ENCODE measurements at places on chromosomes 1 and 21.

DNA sequence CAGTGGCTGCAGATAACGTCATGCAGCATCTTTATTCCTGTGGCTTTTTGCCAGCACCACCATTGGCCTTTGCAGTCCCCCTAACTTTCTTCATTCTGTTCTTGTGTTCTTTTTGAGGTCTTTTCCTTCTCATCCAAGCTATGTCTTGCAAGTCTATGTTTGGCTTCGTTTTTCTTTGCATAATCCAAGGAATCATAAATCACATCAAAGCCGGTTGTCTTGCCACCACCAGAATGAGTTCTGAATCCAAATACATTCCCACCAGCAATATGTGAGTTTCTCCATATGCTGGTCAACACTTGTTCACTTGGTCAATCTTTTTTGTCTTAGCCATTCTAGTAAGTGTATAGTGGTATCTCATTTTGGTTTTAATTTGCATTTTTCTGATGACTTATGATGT, 70.6 kb upstream of the AK4 start:
- DNase-seq, result no peak

DNA sequence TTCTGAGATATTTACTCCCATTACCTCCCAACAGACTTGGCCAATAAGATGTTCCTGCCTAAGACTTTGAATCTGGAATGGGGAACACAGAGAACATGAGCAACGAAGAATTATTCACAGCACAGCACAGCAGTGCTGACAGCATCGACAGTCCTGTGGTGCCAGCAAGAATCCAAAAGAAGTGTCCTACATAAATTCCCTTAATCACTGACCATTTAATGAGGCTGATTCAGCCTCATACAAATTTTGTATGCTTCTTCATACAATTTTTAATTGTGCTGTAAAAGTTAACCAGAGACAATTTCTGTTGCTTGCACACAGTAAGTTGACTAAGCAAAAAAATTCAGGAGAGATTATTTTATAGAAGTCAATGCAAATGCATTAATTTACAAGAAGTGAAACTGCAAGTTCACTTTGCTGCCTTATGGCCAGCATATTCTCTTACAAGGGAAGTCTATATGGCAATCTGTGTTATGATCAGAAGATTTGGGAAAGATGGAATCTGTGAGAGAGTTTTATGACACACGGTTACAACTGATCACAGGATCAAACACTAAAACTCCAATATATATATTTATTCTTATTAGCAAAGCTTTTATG, 855.9 kb downstream of the LTN1 start:
- DNase-seq, result no peak

DNA sequence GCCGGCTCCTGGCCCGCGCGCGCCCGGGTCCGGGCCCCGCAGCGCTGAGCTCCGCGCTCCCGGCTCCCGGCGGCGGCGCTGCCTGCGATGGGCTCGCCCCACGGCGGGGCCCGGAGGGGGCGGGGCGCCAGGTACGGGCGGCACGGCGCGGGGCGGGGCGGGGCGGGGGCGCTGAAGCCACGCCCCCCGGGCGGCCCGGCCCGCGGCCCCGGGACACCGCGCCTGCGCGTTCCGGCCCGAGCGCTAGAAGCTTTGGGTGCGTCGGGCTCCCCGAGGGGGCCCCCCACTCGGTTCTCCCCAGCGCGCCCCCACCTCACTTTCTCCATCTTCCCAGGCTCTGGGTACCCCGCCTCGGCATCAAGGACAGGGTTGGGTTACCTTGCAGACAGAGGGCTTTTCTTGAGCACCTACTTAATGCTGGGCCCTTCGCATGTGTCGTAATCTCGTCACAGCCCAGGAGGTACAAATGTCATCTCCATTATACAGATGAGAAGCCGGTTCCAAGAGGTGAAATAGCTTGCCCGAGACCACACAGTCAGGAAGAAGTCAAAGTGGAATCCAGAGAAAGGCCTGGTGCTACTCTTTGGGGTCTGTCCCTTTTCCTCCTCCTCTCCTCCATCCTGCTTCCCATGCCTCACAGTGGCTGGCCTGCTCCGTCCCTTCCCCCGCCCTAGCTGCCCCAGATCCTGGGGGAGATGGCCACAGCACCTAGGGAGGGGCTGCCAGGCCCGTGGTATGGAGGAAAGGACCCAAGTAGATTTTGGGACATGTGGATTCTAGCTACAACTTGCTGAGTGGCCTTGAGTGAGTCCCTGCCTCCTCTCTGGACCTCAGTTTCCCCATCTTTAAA, 46.5 kb downstream of the RAP1GAP start:
- peak; percentile 17 for DNase-seq

- peak; percentile 81 for DNase-seq
Observed at GRCh38 chr21:42258150-42258884, 39.4 kb downstream of the ABCG1 start.

- DNase-seq, result no peak
Observed at GRCh38 chr1:6673816-6674398, 27.7 kb downstream of the DNAJC11 start.

- DNase-seq, result no peak
Observed at GRCh38 chr1:111209622-111210021, 9.2 kb upstream of the DENND2D start.

GRCh38 chr1:157958263-157958662, 35.2 kb upstream of the KIRREL1 start:
- DNase-seq, result no peak

DNA sequence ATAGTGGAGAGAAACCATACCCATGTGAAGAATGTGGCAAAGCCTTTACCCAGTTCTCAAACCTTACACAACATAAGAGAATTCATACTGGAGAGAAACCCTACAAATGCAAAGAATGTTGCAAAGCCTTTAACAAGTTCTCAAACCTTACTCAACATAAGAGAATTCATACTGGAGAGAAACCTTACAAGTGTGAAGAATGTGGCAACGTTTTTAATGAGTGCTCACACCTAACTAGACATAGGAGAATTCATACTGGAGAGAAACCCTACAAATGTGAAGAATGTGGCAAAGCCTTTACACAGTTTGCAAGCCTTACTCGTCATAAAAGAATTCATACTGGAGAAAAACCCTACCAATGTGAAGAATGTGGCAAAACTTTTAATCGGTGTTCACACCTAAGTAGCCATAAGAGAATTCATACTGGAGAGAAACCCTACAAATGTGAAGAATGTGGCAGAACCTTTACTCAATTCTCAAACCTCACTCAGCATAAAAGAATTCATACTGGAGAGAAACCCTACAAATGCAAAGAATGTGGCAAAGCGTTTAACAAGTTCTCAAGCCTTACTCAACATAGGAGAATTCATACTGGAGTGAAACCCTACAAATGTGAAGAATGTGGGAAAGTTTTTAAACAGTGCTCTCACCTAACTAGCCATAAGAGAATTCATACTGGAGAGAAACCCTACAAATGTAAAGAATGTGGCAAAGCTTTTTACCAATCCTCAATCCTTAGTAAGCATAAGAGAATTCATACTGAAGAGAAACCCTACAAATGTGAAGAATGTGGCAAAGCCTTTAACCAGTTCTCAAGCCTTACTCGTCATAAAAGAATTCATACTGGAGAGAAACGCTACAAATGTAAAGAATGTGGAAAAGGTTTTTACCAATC, 80.0 kb downstream of the JMJD4 start:
- DNase-seq, result no peak

GRCh38 chr1:43058545-43059360, 100.1 kb upstream of the SLC2A1 start:
- no peak for DNase-seq

GRCh38 chr1:53131590-53131938, 10.9 kb downstream of the SLC1A7 start:
- no peak for DNase-seq

DNA sequence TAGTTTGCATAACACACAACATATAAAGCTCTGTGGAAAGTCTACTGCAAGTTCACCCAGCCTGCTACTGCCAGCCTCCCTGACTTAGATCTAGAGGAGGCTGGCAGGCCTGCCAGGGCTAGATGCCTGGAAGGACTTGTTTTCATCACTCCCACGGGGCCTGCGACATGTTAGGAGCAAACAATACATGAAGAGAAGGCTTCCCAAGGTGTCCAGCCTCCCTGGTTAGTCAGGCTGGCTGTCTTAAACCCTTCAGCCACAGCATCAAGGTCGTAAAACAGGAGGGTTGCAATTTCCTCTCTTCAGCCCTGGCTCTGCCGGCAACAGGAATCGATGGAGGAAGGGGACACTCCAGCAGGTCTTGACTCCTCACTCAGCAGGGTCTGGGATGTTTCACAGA, 104.5 kb downstream of the NGF start:
- DNase-seq, result no peak

GRCh38 chr1:113488576-113489177, 98.4 kb downstream of the MAGI3 start:
- no peak for DNase-seq

GRCh38 chr1:156070548-156070947, 9.6 kb downstream of the RAB25 start:
- no peak for DNase-seq

DNA sequence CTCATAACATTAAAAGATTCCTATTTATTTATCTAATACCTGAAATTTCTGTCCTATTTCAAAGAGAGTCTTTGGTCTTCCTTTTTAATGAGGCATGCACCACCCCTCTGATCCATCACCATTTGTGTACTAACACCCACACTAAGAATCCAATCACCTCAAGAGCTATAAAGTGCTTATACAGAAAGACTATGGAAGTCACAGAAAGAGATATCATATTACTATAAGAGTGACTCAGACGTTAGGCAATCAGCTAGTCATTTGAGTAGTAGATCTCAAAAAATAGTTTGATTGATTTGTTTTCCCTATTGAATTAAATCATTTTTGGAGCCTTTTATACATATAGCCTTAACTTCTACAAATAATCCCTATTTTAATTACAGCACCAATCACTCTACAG, 46.1 kb downstream of the NME7 start:
- DNase-seq, result no peak

DNA sequence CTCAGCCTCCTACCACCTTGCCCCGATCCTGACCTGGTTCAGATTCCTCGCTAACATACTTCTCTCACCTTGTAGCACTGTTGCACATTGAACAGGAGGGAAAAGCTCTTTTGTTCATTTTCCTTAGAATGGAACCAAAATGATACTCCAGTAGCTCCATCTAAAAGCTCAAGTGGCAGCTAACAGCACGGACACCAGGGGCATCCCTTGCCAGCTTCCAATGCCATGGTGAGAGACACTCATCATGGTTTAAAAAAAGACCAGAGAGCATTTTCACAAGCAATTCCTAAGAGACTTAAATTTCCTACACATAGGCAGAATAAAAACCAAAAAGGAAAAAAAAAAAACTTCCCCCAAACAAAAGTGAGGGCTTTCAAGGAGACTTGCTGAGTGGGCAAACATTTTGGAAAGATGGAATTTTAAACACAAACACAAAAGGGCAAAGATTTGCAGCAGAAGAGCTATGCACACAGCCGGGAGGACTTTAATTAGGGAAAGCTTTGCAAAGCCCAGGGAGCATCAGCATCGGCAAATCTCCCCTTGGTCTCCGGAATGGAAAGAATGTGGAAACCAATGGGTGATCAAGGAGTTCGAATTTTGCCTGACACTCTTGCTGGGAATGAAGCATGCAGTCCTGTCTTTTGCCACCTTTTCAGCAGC, 84.3 kb downstream of the CAPZB start:
- no peak for DNase-seq

- DNase-seq, result no peak
Observed at GRCh38 chr1:234927312-234927970, 201.2 kb downstream of the TOMM20 start.

GRCh38 chr1:54705153-54705552, 10.5 kb upstream of the TTC4 start:
- no peak for DNase-seq

DNA sequence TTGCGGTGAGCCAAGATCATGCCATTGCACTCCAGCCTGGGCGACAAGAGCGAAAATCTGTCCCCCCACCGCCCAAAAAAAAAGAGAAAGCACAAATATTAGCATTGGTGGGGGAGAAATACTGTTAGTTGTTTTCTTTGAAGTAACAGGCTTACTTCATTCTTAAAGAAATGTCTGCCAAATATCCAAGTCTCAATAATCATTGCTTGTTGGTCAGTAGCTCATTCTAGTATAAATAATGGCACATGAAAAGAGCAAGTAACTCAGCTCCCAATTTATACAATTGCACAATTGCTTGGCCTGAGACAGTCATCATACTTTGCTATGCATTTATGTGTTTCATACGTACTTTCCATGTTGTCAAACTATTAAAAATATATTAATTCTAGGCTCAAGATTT, 499.2 kb upstream of the PLXNA2 start:
- no peak for DNase-seq
